Gastrocnemius medialis (tissue), 4 donors: ENCODE measurements at places on chromosomes 3 and 15. TPM values are rescaled to one million over a fixed set of nuclear protein-coding genes. Genes with fewer than 3 reads are reported as not detected.

SLCO2A1 gene
- 2.4 TPM for total RNA-seq

ACAD11 gene
- total RNA-seq = 5.1 TPM

GUCA1C gene
- total RNA-seq = not detected

TMEM44 gene
- total RNA-seq = 3.1 TPM

TUSC2 gene
- 72.7 TPM for total RNA-seq

SERP1 gene
- total RNA-seq = 40.8 TPM

TAGLN3 gene
- not detected for total RNA-seq

SNX33 gene
- total RNA-seq = 6.7 TPM

TIGIT gene
- total RNA-seq = not detected

PLA2G4D gene
- not detected for total RNA-seq

NPAP1 gene
- not detected for total RNA-seq

ABHD17C gene
- 0.98 TPM for total RNA-seq

PLSCR5 gene
- not detected for total RNA-seq

PTPRG gene
- 35.2 TPM for total RNA-seq

WNT7A gene
- total RNA-seq = not detected

COX17 gene
- 87.2 TPM for total RNA-seq

MKRN3 gene
- total RNA-seq = 0.25 TPM

ERICH6 gene
- not detected for total RNA-seq

CX3CR1 gene
- total RNA-seq = 0.42 TPM

GABRB3 gene
- total RNA-seq = 0.91 TPM

RAB5A gene
- total RNA-seq = 31.8 TPM

ATP10A gene
- 0.56 TPM for total RNA-seq

GOLGA8G gene
- not detected for total RNA-seq

CLDN18 gene
- not detected for total RNA-seq

FETUB gene
- total RNA-seq = not detected

AHSG gene
- 1.1 TPM for total RNA-seq

SLC22A13 gene
- 0.58 TPM for total RNA-seq

SLC6A1 gene
- total RNA-seq = 0.36 TPM

GRAMD1C gene
- total RNA-seq = 0.95 TPM

ACOX2 gene
- total RNA-seq = 10.4 TPM

FBXO40 gene
- total RNA-seq = 20.6 TPM

SPSB4 gene
- total RNA-seq = not detected

GCHFR gene
- total RNA-seq = 12.5 TPM

IQCH gene
- total RNA-seq = 0.25 TPM

AMIGO3 gene
- total RNA-seq = not detected

MAP1A gene
- total RNA-seq = 3.5 TPM

CYP1A2 gene
- total RNA-seq = not detected

TRMT10C gene
- total RNA-seq = 17.9 TPM

SLC51B gene
- not detected for total RNA-seq

SCAMP5 gene
- total RNA-seq = not detected

SACM1L gene
- 7.8 TPM for total RNA-seq

NR1I2 gene
- total RNA-seq = 0.18 TPM

CCR8 gene
- total RNA-seq = not detected

GOLIM4 gene
- 15.9 TPM for total RNA-seq

LHFPL4 gene
- total RNA-seq = not detected

C3orf22 gene
- total RNA-seq = not detected

CSPG5 gene
- total RNA-seq = 0.87 TPM

SENP8 gene
- 3.6 TPM for total RNA-seq
